ENCODE measurements at places on chromosomes 6 and 20.

GRCh38 chr6:148747145-148747470, 278 bp downstream of the UST start:
- no peak for DNase-seq

- DNase-seq = no peak
These were observed 551.5 kb downstream of the NKAIN2 start for GRCh38 chr6:124355146-124355545.

DNA sequence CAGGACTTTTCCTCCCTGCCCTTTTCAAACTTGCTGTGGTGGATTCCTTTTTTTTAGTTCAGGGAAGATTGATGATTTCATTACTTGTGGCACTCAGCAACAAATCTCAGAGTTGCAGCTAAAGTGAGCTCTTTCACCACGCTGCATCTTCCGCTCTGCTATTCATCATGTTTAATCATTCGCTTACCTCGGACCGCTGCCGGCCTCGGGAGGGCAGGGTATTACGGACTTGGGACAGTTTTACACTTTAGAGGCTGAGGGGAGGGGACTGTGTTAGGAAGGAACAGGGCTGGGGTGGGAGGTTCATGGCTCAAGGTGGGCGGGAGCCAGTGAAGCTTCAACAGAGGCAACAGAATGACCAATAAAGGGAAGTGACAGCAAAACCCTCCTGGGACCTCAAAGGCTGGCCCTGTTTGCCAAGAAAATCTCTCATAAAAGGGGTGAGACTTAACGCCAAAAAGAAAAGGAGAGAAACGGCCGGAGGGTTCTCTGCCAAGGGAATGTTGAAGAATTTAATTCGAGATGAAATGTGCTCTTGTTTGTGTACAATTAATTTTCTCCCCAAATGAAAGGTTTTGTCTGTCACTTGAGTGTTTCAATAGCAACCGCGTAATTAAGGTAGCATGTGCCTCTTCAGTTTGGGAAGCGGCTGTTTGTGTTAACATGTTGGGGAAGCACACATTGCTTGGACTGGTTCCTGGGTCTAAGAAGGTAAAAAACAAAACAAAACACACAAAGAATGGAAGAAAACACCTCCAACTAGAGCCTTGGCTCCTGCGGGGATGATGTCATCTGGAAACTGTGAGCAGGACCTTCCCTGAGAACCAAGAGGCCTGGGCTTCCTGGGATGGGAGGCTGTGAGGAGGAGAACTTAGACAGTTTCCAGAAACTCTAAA, 72.5 kb upstream of the SULF2 start:
- no peak for DNase-seq

- DNase-seq = no peak
These were observed 1.9 kb upstream of the ZBTB9 start for GRCh38 chr6:33452496-33452895.

GRCh38 chr6:33761922-33762629, 15.4 kb upstream of the IP6K3 start:
- DNase-seq = no peak

DNA sequence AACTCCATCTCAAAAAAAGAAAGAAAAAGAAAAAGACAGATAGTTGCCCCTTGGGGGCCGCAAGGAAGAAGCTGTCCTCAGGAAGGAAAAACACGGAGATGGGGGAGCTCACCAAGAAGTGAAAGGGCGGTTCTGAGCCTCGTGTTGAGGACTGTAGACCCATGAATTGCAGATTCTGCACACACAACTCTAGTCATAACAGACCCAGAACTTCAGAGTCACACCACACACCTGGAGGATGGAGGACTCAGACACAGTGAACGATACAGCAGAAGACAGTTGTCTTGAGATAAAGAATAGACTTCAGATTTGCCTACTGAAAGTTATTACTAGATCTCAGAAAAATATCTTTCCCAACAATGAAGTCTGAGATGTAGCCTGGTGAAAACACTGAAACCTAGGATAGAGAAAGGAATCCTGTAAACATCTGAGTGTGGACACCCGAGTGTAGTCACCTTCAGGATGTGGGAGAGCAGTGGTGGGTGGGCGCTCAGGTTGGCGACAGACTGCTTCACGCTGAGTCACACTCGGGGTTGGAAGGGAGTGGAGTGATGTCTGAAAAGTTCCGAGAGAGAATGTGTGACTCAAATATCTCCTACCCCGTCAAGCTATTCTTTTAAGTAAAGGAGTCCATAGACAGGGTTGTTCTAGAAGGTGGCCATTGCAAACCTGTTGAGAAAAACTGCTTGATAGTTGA, 88.1 kb downstream of the MAP3K4 start:
- DNase-seq = peak; percentile 49

GRCh38 chr6:110537208-110538123, 61.1 kb upstream of the SLC22A16 start:
- DNase-seq = peak; percentile 94

DNA sequence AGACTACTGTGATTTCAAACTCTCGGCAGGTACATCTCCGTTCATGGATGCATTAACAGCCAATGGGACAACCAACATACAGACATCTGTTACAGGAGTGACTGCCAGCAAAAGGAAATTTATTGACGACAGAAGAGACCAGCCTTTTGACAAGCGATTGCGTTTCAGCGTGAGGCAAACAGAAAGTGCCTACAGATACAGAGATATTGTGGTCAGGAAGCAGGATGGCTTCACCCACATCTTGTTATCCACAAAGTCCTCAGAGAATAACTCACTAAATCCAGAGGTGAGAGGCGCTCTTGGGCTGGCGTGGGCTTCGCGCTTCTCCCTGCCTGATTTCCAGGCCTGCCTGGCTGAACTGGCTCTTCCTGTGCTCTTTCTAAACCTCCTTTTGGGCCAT, 68.4 kb downstream of the RPP40 start:
- DNase-seq = no peak

DNA sequence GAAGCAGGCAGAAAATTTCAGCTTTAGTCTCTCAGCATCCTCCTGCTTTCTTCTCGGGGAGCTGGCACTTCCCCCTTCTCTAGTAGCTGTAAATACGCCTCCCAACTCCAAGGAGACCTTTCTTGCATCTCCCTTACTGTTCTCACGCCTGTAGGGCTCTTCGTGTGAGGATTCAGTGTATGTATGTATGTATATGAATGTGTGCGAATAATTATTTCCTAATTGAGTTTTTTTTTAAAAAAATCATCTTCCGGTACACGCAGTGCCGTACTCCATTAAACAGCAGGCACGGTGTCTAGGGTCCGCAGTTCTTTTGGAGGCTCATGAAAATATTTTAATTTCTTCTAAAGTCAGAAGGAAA, 85.4 kb downstream of the HFE start:
- DNase-seq = no peak

GRCh38 chr6:87756858-87757257, 54.8 kb upstream of the AKIRIN2 start:
- peak; percentile 84 for DNase-seq

DNA sequence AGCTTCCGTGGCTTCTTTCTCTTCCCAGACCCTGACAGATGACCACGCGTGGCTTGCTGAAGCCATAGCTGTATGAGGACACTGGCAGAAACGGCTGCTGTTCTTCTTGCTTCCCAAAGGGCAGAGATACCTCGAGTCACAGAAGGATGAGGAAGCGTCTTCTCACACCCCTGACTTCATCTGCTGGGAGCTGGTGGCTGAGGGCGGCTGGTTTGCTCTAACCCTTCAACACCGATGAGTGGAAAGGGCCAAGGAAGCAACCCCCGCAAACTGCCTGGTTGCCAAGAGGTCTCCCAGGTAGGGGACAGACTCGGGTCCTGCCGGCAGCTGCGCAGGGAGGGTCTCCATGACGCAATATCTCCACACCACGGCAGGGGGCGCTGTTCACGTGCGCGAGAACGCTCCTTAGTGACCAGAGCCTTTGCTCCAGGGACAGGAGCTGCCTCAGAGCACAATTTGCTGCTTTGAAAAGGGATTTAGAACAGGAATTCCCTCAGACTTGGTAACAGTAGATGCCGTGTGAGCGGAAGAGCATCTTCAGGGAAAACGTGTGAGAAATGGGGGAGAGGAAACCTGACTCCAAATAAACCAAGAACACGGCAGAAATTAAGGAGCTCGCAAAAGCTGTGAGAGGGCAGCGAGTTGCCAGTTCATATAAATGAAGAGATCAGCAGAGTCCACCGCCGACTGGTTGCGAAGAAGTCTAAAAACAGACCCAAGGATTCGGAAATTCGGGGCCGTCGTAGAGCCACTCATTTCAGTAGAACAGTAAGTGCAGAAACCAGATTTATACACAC, 80.2 kb downstream of the ERMARD start:
- peak; percentile 16 for DNase-seq

DNA sequence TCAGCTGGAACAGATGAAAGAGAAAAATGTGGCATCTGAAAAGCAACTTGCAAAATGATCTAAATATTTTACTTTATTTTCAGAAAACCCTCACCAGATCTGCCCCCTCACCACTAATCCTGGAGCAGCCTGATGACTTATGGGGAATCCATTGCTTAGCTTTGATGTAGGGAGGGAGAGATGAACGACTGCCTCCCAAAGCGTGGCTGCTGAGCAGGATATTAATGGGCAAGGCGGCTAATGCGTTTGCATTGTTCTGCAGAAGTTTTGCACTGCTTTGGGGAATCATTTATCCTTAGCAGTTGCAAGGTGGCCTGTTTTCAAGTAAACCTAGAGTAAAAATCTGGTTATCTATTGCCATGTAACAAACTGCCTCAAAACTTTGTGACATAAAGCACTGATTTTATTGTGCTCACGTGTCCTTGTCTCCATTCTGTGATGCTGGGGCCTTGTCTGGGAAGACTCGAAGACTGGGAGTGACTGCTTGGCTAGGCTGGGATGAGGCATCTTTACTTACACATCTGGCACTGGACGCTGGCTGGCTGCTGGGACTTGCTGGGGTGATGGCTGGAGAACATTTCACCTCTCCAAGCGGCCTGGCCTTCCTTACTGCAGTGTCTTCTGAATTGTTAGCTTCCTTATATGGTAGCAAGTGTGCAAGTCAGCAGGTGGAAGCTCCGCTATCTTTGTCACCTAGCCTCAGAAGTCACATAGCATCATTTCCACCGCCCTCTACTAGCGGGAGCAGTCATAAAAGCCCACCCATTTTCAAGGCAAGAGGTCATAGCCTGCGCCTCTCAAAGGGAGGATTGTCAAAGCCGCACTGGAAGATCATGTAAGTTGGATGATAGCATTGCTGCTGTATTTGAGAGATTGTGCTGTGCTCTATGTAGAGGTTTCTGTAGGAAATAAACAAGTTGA, 313.2 kb downstream of the NRN1 start:
- no peak for DNase-seq

DNA sequence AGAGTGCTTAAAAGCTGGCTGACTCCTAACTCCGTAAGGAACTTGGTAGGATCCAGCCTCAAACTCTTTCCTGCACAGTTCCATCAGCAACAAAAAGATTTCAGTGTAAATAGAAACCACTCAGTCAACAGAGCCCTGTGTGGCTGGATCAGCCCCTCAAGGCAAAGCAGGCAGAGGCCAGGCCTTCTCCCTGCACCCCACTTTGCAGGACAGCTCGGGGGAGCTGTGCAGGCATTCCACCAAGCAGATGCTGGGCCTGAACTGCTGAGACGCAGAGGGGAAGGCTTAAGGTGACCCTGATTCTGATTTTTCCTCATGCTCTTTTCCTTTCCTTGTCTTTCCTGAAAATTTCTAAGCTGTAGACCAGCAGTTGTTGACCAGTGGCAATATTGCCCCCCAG, 91.5 kb downstream of the NFATC2 start:
- DNase-seq = no peak

DNA sequence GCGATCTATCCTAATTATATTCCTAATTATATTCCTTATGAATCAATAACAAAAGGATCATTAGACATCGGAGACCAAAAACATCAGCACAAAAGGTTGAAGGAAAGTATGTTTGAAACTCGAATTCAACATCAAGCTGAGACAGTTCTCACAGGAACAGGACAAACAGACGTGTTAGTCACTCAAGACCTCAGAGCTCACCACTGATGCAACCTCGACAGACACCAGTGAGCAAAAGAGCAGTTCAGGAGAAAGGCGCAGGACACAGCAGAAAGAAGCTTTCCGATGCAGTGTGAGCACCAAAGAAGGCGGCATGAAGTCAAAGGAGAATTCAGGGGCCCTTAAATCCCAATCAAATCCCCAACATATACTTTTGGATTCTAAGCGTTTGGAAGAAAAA, 6.3 kb upstream of the RAMACL start:
- DNase-seq = no peak

DNA sequence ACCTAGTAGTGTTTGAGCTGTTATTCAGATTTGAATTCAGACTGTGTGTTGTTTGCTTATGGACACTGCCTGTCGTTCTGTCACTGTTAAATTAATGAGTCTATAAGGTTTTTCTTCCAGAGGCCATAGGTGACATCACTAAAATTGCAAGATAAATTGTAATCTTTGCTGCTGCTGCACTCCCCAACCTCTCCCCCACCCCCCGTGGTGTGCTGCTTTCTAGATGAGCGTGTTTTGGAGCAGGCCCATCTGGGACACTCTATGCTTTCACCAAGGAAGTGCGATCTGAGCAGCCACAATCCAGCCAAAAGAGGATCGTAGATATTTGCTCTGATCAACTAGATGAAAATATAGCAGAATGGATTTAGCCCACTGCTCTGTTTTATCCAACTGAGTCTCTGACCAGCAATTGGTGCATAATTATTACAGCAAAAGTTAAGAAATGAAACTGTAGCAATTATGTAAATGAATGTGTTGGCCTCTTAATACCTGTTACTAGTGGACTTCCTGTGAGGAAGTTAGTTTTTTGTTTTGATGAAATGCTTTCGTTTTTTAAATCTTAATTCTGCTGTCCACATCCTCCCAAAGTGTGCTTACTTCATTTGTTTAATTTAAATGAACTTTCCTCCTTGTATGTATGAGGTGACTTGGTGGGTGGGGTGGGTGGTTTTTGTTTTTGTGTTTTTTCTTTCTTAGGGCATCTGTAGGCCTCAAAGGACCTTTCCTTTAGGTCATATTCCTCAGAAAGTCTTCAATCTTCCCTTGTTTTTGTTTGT, 58.1 kb downstream of the RPRD1B start:
- DNase-seq = no peak

- peak; percentile 71 for DNase-seq
These were observed 64.4 kb downstream of the SULF2 start for GRCh38 chr20:47720636-47721427.

- DNase-seq = no peak
These were observed 1.2 kb upstream of the PLTP start for GRCh38 chr20:45913116-45913515.

DNA sequence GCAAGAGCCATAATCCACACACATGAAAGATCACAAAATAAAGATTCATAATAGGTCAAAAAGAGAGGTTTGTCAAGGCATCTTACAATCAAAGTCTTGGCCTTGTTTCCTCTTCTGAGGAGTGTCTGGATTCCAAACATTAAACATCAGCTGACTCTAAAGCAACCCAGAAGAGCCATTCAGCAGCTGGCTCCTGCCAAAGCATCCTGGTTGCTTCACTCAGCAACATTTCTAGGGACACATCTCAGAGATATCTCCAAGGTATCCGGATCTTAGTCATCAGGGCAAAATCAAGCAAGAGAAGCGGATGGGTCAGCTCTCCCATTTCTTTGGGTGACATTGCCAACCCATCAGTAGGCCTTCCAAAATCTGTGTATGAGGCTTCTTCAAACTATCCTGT, 139.6 kb downstream of the KIF6 start:
- DNase-seq = no peak

GRCh38 chr20:9258901-9259300, 190.0 kb downstream of the PLCB4 start:
- DNase-seq = no peak

- no peak for DNase-seq
These were observed 106.7 kb upstream of the DTNBP1 start for GRCh38 chr6:15769511-15770018.

GRCh38 chr20:36847009-36847709, 28.8 kb upstream of the TLDC2 start:
- DNase-seq = no peak

- DNase-seq = no peak
These were observed 81.0 kb downstream of the GPX5 start for GRCh38 chr6:28606424-28607391.

GRCh38 chr20:24098886-24099285, 110.3 kb upstream of the GGTLC1 start:
- peak; percentile 18 for DNase-seq

All from AG09309 (cell line).